ENCODE measurements at places on chromosomes 5 and 9. TPM values are rescaled to one million over a fixed set of nuclear protein-coding genes. Genes with fewer than 3 reads are reported as not detected.

Gene HTR1A
- not detected for total RNA-seq

Gene LECT2
- total RNA-seq = not detected

Gene MYMK
- total RNA-seq = not detected

Gene LRRC70
- total RNA-seq = 0.11 TPM

Gene RASGRF2
- total RNA-seq = 2.1 TPM

Gene ADRB2
- 0.51 TPM for total RNA-seq

Gene SHISAL2B
- total RNA-seq = not detected
